ENCODE measurements at places on chromosomes 13 and 19.

- no peak for DNase-seq
Measured at GRCh38 chr13:27236478-27236877, 14.9 kb upstream of the RPL21 start.

DNA sequence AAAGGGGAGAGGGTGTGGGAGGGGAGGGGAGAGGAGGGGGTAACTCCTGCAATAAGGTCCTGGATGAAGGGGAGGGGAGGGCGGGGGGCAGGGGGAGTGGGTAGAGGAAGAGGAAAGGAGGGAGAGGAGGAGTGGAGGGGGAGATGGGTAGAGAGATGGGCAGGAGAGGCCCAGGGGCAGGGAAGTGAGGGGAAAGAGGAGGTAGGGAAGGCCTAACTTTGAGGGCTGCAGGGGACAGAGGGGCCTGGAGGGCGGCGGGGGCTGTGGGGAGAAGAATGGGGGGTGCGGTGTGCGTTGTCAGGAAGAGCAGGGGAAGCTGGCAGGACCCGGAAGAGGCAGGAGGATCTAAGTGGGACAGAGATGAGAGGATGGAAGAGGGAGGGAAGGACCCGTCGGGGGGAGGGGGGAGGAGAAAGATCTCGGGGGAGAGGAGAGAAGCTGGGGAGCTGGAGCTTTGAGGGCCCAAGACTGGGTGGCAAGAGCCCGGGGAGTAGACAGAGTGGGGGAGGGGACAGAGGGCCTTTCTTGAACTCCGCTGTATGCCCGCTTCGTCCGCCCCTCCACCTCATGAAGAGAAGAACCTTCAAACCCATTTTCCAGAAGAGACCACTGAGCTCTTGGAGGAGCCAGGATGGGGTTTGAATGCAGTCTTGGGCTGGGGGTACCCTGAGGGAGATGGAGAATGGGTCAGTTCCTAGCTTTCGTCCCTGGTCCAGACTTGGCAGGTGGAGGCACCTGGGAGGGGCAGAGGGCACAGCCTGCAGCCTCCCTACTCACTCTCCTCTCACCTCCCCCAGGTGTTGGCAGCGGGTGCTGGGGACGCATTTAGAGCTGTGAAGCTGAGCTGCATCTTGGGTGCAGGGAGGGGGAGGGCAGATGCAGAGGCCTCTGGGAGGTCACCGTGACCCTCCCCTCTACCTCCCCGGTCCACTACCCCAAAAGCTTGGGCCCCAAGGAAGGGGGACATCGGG lies 778 bp upstream of the LRRC4B start:
- DNase-seq = no peak

DNA sequence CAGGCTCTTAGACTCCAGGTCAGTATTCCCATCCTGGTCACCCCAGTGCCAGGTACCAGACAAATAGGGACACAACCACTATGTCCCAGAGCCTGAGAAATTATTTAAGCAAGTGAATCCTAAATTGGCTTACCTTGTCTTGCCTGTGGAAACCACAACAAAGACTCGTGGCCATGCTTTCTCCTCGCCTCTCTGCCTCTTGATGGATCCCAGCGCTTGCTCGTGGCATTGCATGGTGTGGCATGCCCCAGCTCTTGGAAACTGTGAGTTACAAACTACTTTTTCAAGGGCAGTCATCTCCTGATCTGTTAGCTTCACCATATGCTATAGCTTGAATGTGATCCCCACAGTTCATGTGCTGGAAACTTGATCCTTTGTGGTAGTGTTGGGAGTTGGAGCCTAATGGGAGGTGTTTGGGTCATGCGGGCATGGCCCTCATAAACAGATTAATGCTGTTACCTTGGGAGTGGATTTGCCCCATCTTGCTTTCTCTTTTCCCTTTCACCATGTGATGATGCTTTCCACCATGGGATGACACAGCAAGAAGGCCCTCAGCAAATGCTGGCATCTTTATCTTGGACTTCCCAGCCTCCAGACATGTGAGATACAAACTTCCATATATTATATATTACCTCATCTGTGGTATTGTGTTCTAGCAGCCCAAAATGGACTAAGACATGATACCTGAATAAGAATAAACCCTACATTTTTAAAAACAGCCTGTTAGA lies 31.2 kb downstream of the SPRYD7 start:
- no peak for DNase-seq

GRCh38 chr19:32457571-32458158 lies 52.1 kb downstream of the DPY19L3 start:
- no peak for DNase-seq

- no peak for DNase-seq
Measured at GRCh38 chr13:49679246-49679645, 12.0 kb downstream of the EBPL start.

- DNase-seq = peak; percentile 65
Measured at GRCh38 chr13:39684531-39685137, 29.2 kb downstream of the COG6 start.

DNA sequence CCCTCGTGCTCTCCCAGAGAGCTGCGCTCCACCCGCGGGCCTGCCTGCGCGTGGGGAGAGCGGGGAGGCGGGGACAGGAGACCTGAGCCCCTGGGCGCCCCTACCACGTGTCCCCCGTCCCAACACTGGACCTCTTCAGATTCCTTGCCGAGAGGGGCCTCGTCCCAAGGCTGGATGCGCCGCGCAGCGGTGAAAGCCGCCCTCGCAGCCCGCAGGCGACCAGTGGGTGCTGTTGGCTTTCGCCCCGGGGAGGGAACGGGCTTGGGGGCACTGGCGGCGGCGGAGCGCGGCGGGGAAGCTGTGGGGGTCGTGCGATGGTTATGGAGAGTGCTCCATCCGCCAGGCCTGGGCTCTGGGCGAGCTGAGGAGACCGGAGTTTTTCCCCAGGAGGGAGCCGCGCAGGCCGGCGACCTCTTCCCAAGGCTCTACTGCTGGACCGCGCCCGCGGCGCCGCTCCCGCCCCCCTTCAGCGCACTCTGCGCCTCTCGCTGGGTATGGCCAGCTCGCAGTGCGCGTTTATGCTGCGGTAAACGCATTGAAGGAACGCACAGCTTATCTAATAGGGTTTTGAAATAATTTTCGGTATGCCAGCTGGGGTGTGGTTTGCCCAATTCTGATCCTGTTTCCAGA lies 17.2 kb upstream of the RNF17 start:
- no peak for DNase-seq

DNA sequence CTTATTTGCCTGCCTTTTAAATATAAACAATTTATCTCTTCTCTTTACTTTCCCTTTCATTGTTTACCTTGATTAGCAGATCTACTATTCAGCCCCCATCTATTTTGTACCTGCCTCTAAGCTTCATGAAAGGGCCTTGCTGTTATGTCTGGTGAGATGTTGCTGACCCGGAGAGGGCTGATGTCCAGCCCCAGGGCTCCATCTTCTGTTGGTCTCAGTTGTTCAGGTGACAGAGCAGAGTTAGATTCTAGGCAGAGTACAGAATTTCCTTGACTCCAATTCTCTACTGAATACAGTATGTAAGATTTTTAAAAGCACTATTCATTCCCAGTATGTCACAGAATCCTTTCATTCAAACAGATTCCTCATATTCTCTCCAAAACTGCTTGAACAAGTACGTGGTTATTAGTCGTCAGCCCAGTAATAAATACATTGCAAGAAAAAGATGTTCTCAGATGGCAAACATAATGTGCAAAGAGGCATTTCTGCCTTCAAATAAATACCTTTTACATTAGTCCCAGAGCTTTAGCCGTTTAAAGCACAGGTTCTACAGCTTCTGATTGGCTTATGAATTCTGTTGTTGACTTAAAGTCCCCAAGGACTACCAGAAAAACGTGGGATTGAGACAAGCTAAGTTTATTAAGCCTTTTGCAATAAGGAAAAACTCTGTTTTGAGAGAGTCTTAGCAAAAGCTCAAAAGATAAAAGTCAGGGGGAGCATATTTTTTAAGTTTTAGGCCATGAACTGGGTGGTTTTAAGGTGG lies 159.1 kb downstream of the GPC5 start:
- no peak for DNase-seq

GRCh38 chr19:47421844-47422395 lies 2.6 kb upstream of the MEIS3 start:
- no peak for DNase-seq

DNA sequence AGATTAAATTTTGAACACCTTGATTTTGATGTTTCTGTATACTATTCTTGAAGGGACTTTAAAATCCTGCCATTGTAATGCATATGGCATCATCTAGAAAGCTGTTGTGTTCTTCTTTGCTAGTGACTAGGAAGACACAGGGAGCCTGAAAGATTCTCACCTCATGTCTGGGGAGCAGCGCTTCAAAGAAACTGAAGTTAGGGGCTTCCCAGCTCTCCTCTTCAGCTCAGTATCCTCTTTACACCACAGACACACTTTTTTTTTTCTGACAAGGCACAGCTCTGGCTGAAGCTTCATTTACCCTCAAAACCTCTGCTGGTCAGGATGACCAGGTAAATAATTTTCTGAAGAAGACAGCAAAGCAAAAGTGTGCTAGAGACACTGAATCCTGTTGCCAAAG lies 255.6 kb downstream of the ITGBL1 start:
- DNase-seq = no peak

- DNase-seq = no peak
Measured at GRCh38 chr13:22061806-22062391, 391.0 kb downstream of the FGF9 start.

- no peak for DNase-seq
Measured at GRCh38 chr13:71454509-71454908, 412.5 kb downstream of the DACH1 start.

GRCh38 chr13:29452773-29453616 lies 142.5 kb downstream of the SLC7A1 start:
- no peak for DNase-seq

GRCh38 chr19:30784850-30785457 lies 412.8 kb downstream of the ZNF536 start:
- no peak for DNase-seq

DNA sequence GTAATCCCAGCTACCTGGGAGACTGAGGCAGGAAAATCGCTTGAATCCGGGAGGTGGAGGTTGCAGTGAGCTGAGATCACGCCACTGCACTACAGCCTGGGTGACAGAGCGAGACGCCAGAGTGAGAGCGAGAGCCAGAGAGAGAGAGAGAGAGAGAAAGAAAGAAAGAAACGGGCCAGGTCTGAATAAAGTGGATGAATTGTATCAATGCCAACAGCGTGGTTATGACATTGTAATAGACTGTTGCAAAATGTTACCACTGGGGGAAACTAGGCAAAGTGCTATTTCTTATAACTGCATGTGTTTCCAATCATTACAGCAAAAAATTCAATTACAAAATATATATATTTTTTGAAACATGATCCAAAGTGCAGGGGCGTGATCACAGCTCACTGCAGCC lies 11.8 kb upstream of the BTBD2 start:
- no peak for DNase-seq

GRCh38 chr13:24087605-24088225 lies 72.8 kb upstream of the SPATA13 start:
- no peak for DNase-seq

- no peak for DNase-seq
Measured at GRCh38 chr13:109667807-109668291, 118.5 kb downstream of the IRS2 start.

GRCh38 chr13:39688699-39689405 lies 33.4 kb downstream of the COG6 start:
- DNase-seq = no peak

- DNase-seq = no peak
Measured at GRCh38 chr19:7899751-7900378, 3.8 kb upstream of the MAP2K7 start.

- no peak for DNase-seq
Measured at GRCh38 chr13:81682081-81682630, 1341.2 kb upstream of the SPRY2 start.

GRCh38 chr19:30719189-30719998 lies 347.2 kb downstream of the ZNF536 start:
- no peak for DNase-seq

- peak; percentile 36 for DNase-seq
Measured at GRCh38 chr19:41144403-41144802, 30.2 kb downstream of the CYP2F1 start.

GRCh38 chr19:14072535-14073260 lies at the start of gene MISP3:
Gene MISP3, plus strand, starts transcription at chr19:14072786. Its CDS starts 524 bp downstream, at chr19:14073310.
- no peak for DNase-seq

DNA sequence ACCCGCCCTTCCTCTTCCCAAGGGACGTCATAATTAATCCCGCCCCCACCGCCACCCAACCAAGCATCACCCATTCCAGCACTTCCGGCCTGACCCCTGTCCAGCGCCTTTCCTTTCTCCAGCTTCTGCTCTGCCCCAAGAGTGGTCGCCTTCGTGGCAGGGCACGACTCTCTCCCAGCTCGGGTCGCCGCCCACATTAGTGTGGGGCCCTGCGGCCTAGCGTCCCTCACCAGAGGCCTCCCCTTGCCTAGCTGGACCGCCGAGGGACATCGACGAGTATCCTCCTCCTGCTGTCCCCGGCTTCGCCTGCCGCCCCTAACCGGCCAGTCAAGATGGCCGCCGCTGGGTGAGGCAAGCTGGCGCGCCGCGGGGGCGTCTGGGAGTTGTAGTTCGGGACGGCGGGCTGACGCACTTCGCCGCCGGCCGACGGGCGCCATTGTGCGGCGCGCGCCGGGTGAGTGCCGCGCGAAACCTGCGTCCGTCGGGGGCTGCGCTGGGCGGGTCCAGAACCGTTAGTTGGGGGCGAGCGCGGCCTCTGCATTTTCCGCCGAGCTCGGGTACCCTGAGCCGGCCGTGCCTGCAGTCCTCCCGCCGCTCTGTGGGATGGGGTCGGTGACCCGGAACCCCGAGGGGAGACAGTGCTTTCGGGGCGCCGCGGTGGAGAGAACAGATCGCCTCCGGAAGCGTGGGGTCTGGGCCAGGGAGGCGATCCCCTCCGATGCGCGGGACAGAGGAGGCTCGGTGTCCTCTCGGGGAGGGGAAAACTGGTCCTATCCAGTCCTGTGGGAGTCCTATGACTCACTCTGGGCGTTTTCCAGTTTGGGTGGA lies at the start of gene ZNF274:
ZNF274 (plus strand) TSS at position 73 of the 828 bp plus-strand sequence. CDS start 905 bp downstream, outside the sequence.
- DNase-seq = peak; percentile 68

DNA sequence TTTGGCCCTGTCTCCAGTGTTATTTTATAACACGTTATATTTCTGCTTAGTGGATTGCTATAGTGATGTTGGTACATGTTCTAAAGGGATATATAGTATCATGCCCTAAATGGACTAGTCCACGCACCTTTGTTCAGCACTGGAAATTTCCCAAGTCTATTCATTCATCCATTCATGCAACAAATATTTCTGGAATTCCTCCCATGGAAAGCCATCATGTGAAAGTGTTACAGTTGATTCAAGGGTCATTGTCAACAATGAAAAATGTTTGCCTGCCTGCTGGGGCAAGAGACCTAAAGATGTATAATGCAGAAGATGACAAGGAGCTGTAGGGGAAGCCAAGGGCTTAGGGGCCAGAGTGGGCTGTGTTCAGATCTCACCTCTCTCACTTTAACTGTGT lies 10.8 kb upstream of the HSPH1 start:
- DNase-seq = peak; percentile 6

DNA sequence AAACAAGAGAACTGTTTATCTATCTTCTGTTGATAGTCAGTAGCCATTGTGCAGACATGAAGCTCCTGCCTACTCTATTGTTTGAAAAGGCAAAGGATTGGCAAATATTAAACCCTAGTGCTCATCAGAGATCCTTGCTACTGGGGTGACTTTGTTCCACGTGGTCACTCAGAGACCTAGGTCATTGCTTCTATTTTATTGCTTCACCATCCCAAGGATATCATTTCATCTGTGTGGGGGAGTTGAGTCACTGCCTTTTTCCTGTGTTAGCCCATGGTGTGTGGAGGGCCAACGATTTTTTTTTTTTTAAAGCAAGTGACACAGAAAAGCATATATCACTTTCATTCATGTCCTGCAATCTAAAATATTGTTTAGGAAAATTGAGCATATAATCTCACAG lies 254.1 kb upstream of the RXFP2 start:
- DNase-seq = no peak

GRCh38 chr19:19111967-19112580 lies 26.2 kb downstream of the TMEM161A start:
- DNase-seq = no peak

- DNase-seq = no peak
Measured at GRCh38 chr19:14575428-14575980, 3.6 kb upstream of the NDUFB7 start.

Measured in amniotic stem cell (primary cell).